ENCODE measurements at places on chromosomes 2 and 18.

DNA sequence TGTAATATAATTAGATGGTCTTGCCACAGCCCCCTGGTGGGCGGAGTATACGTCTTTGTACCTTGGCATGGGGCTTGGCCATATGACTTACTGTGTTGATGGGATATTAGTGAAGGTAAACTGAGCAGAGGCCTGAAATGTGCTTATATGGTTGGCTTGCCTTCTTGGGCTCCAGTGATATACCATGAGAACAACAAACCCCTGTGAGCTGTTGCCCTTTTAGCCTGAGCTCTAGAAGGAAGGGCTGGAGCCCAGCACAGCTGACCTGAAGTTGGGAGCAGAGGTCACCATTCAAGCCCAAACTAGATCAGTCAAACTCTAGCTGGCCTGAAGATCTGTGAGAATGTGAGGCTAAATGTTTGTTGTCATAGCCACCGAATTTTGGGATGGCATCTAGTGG lies 75.2 kb upstream of the CD302 start:
- no peak for DNase-seq

- DNase-seq, result no peak
Observed at GRCh38 chr2:237075749-237076599, 9.7 kb upstream of the COPS8 start.

- DNase-seq, result peak; percentile 60
Observed at GRCh38 chr2:156332534-156333273, at the start of gene NR4A2. Gene NR4A2, minus strand, starts transcription at chr2:156332721. Its CDS starts 2,535 bp downstream, at chr2:156330186.

DNA sequence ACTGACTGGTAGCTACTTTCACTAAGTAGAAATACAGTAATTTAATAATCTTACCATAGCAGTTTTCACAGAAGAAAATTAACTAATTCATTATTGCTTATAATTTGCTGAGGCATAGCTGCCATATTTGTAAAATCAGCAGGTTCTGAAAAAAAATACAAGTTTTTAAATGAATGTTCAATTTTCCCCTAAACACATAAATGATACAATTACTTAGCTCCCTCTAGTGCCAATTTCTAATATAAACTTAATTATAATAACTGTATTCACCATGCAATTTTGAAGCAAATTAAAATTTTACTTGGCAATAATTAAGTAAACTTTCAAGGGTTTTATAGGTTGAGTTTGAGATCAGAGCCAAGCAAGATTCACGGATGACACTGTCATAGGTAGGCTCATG lies 1321.6 kb upstream of the ACVR2A start:
- no peak for DNase-seq

- DNase-seq, result no peak
Observed at GRCh38 chr2:187580462-187581124, 26.4 kb upstream of the TFPI start.

GRCh38 chr2:227906991-227907390 lies 35.6 kb downstream of the DAW1 start:
- no peak for DNase-seq

DNA sequence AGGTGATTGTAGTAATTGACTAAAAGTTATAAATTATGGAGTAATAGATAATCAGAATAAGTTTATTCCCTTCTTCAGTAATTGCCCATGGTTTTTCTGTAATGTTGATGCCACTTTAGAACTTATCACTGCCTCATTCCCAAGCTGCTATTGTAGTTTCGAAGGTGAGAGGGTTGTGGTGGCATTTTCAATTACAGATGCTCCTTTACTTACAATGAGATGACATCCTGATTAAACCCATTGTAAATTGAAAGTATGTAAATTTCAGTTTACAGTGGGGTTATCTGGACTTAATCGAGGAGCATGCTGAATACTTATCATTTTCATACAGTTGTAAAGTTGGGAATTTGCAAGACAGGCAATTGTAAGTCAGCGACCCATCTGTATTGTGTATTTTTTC lies 2.9 kb downstream of the NDUFV2 start:
- no peak for DNase-seq

DNA sequence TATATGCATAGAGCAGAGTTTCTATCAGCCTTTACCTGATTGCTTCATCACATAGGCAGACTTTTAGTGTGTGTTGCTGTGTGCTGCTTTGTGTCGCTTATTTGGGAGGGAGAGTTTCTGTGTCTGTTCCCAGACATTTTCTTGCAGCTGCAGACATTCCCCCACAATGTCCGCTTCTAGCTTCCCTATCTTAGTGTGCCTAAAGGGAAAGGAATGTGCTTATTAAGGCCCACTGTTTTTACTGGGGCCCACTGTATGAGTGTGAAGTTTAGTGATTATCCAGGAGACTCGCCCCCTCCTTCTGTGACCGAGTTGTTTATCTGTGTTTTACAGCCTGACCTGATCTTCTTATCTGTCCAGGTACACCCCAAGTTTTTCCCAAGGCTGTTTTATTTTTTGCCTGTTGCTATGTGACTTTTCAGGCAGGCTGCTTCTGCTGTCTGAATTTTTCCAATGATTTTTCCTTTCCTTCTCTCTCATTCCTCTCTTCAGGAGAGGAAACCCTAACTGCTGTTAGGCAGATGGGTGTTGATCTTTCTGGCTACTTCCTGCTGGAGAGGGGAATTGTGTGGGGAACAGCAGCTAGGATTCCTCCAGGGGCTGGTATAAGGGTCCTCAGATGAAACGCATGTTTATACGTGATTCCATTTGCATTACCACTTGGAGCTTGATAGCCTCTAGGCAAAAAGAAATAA lies 47.6 kb downstream of the STK17B start:
- DNase-seq, result no peak

DNA sequence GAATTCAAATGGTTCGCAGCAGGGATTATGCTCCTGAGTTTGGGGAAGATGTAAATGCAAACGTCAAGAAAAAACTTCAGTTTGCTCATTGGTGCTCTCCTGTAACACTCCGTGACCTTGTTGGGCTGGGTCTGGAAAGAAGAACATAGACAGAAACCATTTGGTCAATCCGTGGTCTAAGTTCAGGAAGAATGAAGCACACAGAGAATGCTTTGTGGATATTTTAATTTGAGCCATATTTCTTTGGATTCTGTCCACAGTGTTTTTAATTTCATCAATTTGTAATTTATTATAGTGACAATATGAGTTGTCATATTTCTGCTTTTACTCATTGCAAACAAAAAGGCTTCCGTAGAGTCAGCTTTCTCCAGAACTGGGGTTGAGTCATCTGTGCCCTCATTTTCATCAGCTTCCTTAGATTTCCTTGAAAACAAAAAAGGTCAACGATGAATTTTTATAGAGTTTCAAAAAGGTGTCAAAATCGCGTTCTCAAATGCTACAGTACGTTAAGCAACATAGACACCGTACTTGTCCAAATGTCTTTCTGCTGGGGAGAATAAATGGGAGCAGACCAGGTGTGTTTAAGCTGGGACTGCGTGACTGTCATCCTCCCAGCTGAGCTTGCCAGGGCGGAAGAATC lies 606.4 kb downstream of the RNF144A start:
- no peak for DNase-seq

GRCh38 chr2:148817210-148817708 lies 57.8 kb upstream of the KIF5C start:
- DNase-seq, result no peak

- no peak for DNase-seq
Observed at GRCh38 chr18:46814399-46814798, 57.5 kb upstream of the ST8SIA5 start.

GRCh38 chr2:75450068-75450467 lies 110.7 kb downstream of the EVA1A start:
- DNase-seq, result no peak

DNA sequence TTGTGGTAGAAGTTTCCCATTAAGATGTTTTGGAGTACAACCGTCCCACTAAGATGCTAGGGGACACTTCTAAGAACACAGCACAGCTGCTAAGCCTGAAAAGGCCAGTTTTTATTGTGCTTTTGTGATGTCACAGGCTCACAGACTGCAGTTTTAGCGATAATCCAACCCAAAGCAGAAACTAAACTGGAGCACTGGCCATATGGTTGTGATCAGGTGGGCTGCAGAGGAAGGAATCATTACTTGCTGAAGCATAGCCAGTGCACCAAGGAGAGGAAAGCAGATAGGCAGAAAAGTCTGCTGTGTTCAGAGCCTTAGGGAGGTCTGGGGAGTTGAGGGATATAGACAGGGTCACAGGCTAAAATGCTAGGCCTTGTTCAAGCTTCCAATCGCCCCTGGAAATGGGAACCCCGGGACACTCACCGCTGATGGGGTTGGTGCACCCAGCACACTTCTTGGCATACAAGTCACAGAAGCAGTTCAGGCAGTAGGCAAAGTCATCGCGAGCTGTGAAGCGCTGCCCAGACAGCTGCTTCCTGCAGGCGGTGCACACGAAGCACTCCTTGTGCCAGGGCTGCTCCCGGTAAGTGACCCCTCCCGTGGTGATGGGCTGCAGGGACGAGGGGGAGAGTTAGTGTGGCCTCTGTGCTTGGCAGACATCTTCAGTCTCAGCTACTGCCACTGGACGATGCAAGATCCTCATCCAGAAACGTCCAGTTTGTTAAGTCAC lies 25.7 kb downstream of the C2orf49 start:
- no peak for DNase-seq

DNA sequence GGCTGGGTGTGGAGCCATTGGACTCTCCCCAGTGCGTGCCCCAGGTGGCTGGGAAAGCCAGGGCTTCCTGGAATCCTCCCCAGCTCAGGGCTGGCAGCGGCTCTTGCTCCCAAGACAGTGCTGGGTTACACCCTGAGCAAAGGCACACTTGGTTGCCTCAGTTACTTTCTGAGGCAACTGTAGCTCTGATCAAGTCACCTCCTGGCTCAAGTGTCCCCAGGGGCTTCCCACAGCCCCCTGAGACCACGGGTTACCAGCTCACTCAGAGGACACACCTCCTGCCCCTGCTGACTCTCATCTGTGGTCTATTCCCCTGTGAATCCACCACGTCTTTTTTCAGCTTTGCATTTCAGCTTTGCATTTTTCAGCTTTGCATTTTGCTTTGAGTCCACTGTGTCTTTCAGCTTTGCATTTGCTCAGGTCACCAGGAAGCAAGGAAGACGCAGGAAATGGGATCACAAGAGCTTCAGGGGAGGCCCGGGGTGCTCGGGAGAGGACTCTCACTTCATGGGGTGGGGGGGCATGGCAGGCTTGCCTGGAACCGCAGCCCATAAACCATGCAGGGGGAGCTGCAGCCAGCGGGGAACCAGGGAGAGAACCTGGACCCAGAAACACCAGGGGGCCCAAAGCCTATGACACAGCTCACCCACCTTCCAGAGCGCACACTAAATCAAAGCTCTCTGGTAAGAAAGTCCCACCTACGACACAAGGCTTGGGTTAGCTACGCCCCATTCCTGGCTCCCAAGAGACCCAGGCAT lies 138.0 kb upstream of the ASB18 start:
- DNase-seq, result no peak

- DNase-seq, result peak; percentile 62
Observed at GRCh38 chr18:79246309-79247108, 149.2 kb upstream of the NFATC1 start.

GRCh38 chr18:7850446-7850845 lies 283.3 kb downstream of the PTPRM start:
- DNase-seq, result no peak

- no peak for DNase-seq
Observed at GRCh38 chr2:41621563-41621962, 426.3 kb upstream of the PKDCC start.

- no peak for DNase-seq
Observed at GRCh38 chr2:122737429-122738077, 982.1 kb downstream of the TSN start.

DNA sequence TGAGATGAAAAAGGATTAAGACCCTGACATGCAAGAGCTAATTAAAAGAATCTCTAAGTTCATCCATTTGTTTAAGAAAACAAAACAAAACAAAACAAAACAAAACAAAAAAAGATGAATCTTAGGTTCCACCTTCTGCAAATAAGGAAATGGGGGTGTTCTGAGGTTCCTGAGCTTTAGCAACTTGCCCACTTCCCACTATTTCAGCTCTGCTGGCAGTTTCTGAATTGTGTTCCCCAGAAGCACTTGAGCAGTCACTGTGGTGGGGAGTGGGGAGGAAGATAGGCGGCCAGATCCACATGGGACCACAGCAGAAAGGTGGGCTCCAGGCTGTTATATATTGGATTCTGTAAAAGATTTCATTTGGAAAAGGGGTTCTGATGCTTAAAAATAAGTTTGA lies 20.3 kb downstream of the INO80C start:
- no peak for DNase-seq

DNA sequence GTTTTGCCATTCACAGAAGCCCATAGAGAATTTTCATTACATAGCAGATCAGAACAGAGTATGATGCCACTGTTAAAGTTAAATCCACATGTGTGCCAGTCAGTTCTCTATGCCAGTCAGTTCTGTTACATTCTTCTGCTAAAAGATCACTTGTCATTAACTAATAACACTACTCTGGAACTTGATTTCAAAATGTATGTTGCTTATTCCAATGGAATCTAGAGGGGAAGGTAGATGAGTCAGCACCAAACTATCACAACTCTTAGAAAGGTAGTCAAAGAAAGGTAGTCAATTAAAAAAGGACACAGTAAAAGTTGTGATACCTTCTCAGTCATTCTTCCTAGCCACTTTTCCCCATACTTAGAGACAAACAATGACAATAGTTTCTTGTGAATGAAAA lies 1214.4 kb downstream of the LRP1B start:
- DNase-seq, result no peak

Data from stimulated activated CD4-positive, alpha-beta T cell treated with anti-CD3 and anti-CD28 coated beads, Interleukin-1b, Interleukin-23, amount 100 ng/mL, for 24 hours (primary cell).